NCI-H345 (cell line): ENCODE measurements at places on chromosomes 11 and 22.

GRCh38 chr11:75073459-75074190, 23.1 kb downstream of the OR2AT4 start:
- DNase-seq: no peak

- no peak for DNase-seq
These were observed 24.2 kb downstream of the RBX1 start for GRCh38 chr22:40975366-40975765.

- no peak for DNase-seq
These were observed at the start of gene FOLR1 for GRCh38 chr11:72191961-72192381. Gene FOLR1 (plus strand): TSS chr11:72192140. CDS start chr11:72192174, 34 bp downstream.

- no peak for DNase-seq
These were observed 13.9 kb downstream of the SLC35E4 start for GRCh38 chr22:30649430-30650007.

DNA sequence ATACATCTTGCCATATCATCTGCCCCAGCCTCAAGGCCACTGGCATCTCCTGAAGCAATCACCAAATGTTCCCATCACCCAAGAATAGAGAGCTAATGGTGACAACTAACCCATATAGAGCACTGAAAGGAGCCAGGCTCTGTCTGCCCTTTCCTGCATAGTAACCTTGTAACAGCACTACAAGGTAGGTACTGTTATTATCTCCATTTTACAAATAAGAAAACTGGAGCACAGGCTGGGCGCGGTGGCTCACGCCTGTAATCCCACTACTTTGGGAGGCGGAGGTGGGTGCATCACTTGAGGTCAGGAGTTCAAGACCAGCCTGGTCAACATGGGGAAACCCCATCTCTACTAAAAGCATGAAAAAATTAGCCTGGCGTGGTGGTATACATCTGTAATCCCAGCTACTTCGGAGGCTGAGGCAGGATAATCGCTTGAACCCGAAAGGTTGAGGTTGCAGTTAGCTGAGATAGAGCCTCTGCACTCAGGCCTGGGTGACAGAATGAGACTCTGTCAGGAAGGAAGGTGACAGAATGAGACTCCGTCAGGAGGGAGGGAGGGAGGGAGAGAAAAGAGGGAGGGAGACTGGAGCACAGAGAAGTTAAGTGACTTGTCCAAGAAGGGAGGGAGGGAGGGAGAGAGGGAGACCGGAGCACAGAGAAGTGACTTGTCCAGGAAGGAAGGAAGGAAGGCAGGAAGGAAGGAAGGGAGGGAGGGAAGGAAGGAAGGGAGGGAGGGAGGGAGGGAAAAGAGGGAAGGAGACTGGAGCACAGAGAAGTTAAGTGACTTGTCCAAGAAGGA, 2.2 kb downstream of the SLC35F2 start:
- DNase-seq: no peak

- peak; percentile 50 for DNase-seq
These were observed 127.1 kb downstream of the SLC1A2 start for GRCh38 chr11:35292279-35292678.

- DNase-seq: no peak
These were observed 8.6 kb downstream of the SNAP29 start for GRCh38 chr22:20867179-20868024.

GRCh38 chr11:71182791-71183677, 69.3 kb downstream of the SHANK2 start:
- DNase-seq: peak; percentile 87

- no peak for DNase-seq
These were observed 2.1 kb upstream of the OAF start for GRCh38 chr11:120208777-120209176.

- DNase-seq: peak; percentile 65
These were observed 41.7 kb downstream of the KIAA1671 start for GRCh38 chr22:24994070-24994763.

DNA sequence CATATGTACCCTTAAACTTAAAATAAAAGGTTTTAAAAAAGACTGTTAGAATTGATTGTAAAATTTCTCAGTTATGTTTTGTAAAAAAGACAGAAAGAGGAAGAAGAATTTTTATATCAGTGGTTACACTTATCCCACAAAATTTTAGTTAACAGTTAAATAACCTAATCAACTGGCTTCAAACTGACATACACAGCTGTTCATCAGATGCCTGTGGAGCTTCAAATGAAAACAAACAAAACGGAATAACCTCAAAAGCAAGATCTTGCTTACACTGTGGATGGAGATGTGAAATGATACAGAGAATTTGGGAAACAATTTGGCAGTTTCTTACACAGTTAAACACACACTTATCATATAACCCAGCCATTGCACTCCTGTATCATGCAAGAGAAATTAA, 521.0 kb downstream of the ETS1 start:
- DNase-seq: no peak

- DNase-seq: no peak
These were observed 240.1 kb downstream of the ST3GAL4 start for GRCh38 chr11:126595560-126595959.

- no peak for DNase-seq
These were observed 54.0 kb downstream of the C11orf58 start for GRCh38 chr11:16792426-16792825.

GRCh38 chr22:30290342-30291057, 1.2 kb upstream of the CASTOR1 start:
- peak; percentile 54 for DNase-seq

- no peak for DNase-seq
These were observed 622.8 kb downstream of the NTM start for GRCh38 chr11:131993246-131993645.

DNA sequence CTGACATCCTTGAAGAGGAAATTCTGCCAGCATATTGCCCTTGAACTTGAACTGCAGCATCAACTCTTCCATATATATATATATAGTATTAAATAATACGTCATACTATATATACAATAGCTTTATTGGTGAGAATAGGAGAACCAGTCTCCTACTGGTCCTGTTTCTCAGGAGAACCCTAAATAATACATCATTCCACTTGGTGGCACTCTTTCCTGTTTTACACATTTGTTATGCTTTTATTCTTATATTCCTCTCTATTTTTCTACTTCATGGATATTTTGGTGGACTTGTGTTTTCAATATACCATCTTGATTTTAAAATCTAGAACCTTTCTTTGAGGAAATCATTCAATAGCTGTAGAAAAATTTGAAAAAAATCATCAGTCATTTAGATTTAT, 193.3 kb downstream of the TRPC6 start:
- DNase-seq: no peak

GRCh38 chr22:37203354-37204044, 8.8 kb downstream of the SSTR3 start:
- no peak for DNase-seq

DNA sequence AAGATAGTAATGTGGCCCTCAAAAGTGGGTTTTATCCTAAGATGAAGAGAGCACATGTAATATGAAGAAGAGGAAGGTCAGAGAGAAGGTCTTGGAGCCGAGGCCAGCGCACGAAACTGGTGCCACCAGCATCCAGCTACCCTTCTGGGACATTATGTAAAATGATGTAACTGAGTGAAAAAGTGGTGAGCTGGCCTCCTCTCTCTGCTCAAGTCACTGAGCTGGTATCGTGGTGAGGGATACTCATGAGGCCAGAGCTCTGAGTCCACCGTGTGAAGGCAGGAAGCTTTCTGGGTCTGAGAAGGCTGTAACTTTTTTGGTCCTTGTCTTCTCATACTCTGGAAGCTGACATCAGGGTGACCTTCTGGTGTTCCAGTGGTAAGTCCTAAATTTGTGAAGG, 25.1 kb downstream of the RNF185 start:
- DNase-seq: no peak

DNA sequence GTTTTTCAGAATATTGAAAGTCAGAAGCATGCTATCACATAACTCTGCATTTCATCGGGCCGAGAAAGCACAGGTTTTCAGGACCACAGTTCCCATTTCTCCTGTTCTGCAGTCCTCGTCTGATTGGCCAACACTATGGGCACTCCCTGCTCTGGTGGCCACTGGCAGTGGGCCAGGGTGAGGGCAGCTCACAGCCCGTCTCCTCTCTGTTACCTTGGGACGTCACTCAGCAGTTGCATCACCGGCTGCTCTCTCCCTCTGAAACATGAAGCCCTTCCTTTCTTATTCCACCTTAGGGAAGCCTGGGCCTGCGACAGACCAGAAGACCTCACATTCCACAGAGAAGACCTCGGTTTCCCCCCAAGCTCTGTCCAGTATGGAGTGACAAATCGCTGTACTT, 11.4 kb upstream of the MICAL3 start:
- no peak for DNase-seq

DNA sequence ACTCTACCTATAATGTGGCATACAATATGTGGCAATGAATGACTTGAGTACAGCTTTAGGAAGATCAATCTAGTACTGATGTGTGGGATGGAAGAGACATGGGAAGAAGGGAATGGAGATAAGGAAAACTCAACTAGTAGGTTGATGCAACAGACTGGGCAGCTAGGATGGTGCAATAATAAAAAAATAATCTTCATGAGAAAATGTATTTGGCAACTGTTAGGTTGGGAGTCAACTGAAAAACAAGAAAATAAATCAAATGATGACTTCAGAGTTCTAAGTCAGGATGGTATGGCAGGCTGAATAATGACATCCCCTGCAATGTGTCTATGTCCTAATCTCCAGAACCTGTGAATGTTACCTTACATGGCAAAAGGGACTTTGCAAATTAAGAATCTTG, 236.8 kb upstream of the PITPNB start:
- DNase-seq: no peak

DNA sequence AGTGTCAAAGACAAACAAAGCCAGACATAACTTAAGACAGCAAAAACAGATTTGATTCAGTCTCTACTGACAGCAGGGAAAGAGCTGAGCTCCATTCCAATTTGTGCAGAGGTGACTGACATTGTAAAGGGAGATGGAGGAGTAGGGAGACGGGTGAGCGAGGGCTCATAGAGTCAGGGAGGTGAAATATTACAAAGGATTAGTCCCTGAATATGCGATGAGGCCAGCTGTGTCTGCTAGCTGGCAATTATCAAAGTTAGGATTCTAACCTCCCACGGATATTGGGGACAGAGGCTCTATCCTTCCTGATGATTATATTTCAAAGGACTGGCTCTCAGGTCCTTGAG, 8.3 kb downstream of the PLAAT2 start:
- DNase-seq: no peak

GRCh38 chr11:115676768-115677167, 172.6 kb upstream of the CADM1 start:
- DNase-seq: no peak

GRCh38 chr11:117152066-117152465, 8.0 kb downstream of the PAFAH1B2 start:
- DNase-seq: no peak

- no peak for DNase-seq
These were observed 1.7 kb downstream of the UBXN1 start for GRCh38 chr11:62677156-62677555.

- no peak for DNase-seq
These were observed 28.4 kb upstream of the HMOX1 start for GRCh38 chr22:35352214-35353111.

DNA sequence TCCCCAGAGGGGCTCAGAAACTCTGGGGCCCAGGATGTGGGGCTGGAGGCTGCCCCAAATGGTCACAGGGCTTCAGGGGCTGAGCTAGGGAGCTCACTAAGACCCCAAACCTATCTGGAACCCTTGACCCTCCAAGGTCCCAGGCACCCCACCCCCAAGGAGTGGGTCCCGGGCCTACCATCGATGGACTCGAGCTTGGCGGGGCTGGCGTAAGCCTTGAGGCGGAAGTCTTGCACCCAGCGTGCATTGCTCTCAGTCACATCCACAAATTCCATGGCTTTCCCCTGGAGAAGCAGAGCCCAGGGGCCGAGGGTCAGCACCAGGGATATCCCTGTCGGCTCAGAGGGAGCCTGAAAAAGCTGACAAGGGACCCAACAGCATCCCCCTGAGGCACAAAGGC, 3.5 kb downstream of the GATD1 start:
- no peak for DNase-seq

- no peak for DNase-seq
These were observed 2.3 kb downstream of the ACTN3 start for GRCh38 chr11:66548774-66549630.

GRCh38 chr11:104028476-104029263, 7.8 kb upstream of the DDI1 start:
- no peak for DNase-seq

DNA sequence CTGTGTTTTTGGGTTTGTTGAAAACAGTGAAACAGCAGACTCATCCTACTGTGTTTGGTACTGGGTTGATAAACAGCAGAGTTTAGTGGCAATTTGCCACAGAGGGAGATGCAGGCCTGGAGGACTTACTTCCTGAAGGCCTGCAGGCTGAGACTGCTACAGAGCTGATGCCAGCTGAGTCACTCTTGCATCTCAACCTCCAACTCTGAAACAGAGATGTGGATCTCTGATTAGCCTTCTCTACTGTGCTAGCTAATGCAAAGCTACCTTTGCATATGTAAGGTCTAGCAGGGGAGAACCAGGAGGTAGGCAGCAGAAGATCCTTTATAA, 14.3 kb downstream of the ATP5MG start:
- peak; percentile 41 for DNase-seq

DNA sequence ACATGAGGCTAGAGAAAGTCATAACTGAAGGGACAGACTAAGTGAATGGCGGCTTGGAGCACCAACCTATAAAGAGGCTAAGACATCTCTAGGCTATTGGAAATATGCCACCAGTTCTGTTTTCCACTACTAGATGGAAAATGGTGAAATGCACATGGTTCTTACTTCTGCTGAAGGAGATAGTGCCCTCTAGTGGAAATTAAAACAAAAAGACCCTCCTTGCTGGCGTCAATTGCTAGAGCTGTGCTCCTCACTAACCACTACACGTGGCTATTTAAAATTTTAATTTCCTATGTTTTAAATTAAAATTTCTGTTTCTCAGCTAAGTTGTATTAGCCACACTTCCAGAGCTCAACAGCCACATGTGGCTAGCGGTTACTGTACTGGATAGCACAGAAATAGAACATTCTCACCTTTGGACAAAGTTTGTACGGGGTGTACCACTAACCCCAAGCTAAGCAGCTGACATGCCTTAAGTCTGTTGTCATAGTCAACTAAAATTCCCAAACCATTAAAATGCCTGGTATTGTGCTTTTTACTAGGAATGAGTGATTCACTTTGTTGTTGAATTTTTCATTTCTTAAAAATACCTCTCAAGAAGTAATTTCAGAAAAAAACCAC, 34.1 kb upstream of the CALCA start:
- DNase-seq: peak; percentile 46

- no peak for DNase-seq
These were observed 94.4 kb upstream of the CHRM4 start for GRCh38 chr11:46485856-46486443.

DNA sequence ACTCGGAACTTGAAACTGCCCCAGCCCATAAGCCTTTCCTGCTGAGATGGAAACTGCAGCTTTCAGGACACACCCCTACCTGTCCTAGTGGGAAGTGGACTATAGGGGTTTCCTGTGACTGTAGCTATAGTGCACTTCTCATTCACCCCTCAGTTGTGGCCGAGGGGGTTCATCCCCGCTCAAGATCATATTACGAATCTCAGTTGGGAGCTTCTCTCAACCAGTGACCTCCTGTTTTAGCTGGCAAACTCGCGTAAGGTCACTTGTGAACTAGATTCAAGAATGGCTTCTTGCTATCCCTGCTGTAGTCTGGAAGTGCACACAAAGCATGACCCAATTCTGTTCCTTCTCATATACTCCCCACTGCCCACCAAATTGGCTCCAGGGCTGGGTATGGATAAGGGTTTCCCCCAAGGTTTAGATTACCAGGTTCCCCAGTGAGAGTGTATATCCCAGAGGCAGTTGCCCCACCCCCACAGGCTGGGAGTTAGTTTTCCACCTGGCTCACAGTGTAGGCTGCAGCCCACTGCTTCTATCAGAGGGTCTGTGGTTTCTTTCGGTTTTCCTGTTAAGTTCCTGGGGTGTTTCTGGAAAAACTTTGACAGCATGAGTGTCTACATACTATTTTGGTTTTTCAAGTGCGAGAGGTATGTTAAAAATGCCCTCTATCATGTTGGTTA, 812.9 kb downstream of the JRKL start:
- no peak for DNase-seq

GRCh38 chr11:8229299-8230177, 34.1 kb downstream of the LMO1 start:
- DNase-seq: peak; percentile 73
